Activated CD4-positive, alpha-beta memory T cell treated with anti-CD3 and anti-CD28 coated beads for 36 hours (primary cell): ENCODE measurements at places on chromosomes 1 and 21. TPM values are rescaled to one million over a fixed set of nuclear protein-coding genes. Genes with fewer than 3 reads are reported as not detected.

Gene PGBD5
- not detected for total RNA-seq

Gene OR10J1
- total RNA-seq: not detected

Gene ACTL8
- not detected for total RNA-seq

Gene APOBEC4
- total RNA-seq: not detected

Gene CTNNBIP1
- 13.2 TPM for total RNA-seq

Gene KRTAP15-1
- not detected for total RNA-seq

Gene OPTC
- not detected for total RNA-seq
